Progenitor cell of endocrine pancreas (in vitro differentiated cells): ENCODE measurements at places on chromosomes 11 and 22.

DNA sequence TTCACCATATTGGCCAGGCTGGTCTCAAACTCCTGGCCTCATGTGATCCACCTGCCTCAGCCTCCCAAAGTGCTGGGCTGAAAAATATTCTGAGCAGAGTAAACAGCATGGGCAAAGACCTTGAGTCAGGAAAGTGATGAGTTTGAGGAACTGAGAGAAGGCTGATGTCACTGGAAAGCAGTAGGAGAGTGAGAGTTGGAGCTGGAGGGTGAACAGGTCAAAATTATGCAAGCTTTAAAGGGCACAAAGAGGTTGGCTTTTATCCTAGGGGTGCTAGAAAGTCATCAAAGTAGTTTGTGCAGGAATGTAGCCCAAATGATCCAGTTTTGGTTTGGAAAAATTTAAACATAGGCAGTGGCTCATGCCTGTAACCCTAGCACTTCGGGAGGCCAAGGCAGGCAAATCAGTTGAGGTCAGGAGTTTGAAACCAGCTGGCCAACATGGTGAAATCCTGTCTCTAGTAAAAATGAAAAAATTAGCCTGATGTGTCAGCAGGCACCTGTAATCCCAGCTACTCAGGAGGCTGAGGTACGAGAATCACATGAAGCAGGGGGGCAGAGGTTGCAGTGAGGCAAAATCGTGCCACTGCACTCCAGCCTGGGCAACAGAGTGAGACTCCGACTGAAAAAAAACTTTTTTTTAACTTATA is 44.7 kb upstream of the CXCR5 start:
- DNase-seq: no peak
- H3K27me3 ChIP-seq: peaks cover 3% of the 10 kb centered on the region
- H3K4me3 ChIP-seq: no peak overlapping the region

DNA sequence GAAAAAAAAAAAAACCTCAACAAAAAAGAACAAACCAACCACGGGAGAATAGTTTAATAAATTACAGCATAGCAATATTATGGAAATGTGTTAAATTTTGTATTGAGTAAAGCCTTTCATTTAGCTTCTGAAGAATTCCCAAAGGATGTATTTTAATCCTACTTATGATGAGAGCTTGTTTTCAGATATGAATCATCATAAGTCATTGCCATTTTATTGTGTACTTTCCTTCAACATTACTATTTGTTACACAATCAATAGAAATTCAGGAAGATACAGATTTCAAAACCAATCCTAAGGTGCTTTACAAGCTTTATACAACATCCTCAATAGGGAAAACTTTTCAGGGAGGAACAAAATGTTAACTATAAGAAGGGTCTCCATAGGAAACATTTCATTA is 200.6 kb upstream of the CTSC start:
- H3K27ac ChIP-seq: no peak overlapping the region
- no peak for DNase-seq
- H3K27me3 ChIP-seq: peaks cover 11% of the 10 kb centered on the region
- peaks cover 7% of the 10 kb centered on the region for H3K4me1 ChIP-seq
- H3K4me3 ChIP-seq: no peak overlapping the region

- peaks cover 12% of the 10 kb centered on the region for H3K36me3 ChIP-seq
- no peak overlapping the region for H3K4me3 ChIP-seq
- H3K27me3 ChIP-seq: no peaks in the 10 kb centered on the region
- no peak for DNase-seq
- no peak overlapping the region for H3K27ac ChIP-seq
Measured at GRCh38 chr11:108825381-108825780, 160.5 kb downstream of the DDX10 start.

- peaks cover 44% of the 10 kb centered on the region for H3K4me1 ChIP-seq
- H3K4me3 ChIP-seq: no peak overlapping the region
Measured at GRCh38 chr22:37564111-37564711, 3.9 kb downstream of the CDC42EP1 start.

- H3K4me1 ChIP-seq: peaks cover 2% of the 10 kb centered on the region
- no peak for DNase-seq
- H3K27ac ChIP-seq: no peak overlapping the region
- no peaks in the 10 kb centered on the region for H3K27me3 ChIP-seq
- no peak overlapping the region for H3K4me3 ChIP-seq
Measured at GRCh38 chr11:94853836-94854235, 85.7 kb downstream of the AMOTL1 start.

GRCh38 chr11:116918925-116919655 is 81.7 kb upstream of the APOA1 start:
- H3K4me1 ChIP-seq: peaks cover 3% of the 10 kb centered on the region
- H3K4me3 ChIP-seq: no peak overlapping the region
- H3K27ac ChIP-seq: peak overlapping the region; percentile 35
- no peak for DNase-seq
- peaks cover 6% of the 10 kb centered on the region for H3K36me3 ChIP-seq

DNA sequence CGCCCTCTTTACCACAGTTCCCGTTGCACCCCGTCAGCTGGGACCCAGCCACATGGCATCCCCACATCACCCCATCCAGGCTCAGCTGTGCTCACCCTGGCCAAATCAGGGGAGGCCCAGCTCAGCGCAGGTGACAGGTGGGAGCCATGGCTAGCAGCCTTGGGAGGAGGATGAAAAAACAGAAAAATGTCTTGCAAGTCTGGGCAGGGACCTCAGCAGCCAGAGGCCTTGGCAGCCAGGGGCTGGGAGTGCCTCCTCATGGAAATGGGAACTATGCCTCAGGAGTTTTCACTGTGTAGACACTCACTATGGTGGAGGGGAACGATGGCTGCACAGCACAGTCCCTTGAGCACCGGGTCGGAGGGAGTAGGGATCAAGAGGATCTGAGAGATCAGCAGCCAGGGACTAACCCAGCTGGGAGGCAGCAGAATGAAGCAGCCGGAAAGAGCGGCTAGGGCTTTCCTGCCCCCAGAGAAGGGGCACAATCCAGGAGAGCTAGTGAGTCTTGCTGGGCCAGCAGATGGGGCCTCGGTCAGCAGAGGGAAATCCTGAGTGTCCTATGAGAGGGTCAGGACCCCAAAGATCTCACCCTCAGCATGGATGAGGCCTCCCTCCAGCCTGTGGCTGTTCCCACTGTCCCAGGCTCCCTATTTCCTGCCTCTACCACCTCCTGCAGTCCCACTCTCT is 6.2 kb upstream of the FTH1 start:
- H3K27me3 ChIP-seq: no peaks in the 10 kb centered on the region
- no peaks in the 10 kb centered on the region for H3K36me3 ChIP-seq
- peak overlapping the region; percentile 96 for H3K27ac ChIP-seq
- H3K4me3 ChIP-seq: peak overlapping the region; percentile 22

- peaks cover 12% of the 10 kb centered on the region for H3K36me3 ChIP-seq
- no peak for DNase-seq
- peaks cover 15% of the 10 kb centered on the region for H3K4me1 ChIP-seq
- H3K4me3 ChIP-seq: peak overlapping the region; percentile 65
- peak overlapping the region; percentile 81 for H3K27ac ChIP-seq
Measured at GRCh38 chr22:42887523-42888507, 30.7 kb upstream of the ARFGAP3 start.

DNA sequence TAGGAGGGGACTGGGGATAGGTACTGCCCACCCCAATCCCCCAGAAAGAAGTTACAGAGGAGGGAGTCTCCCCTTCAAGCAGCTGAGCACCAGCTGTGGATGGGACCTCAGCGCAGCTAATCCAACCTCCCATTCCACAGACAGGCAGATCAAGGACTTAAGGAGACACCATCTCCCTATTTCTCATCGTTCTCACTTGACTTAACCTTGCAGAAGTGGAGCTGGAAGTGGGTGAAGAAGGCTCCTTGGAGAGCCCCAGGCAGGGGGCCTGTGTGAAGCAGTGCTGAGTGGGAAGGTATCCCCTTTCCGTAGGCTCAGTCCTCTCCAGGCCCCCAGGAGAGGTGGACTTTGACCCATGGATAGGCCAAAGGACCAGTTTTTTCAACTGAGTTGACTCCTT is 27.3 kb downstream of the USP35 start:
- H3K27me3 ChIP-seq: no peaks in the 10 kb centered on the region
- peaks cover 7% of the 10 kb centered on the region for H3K4me1 ChIP-seq
- H3K27ac ChIP-seq: peak overlapping the region; percentile 16

GRCh38 chr11:119473901-119474681 is 51.1 kb upstream of the THY1 start:
- H3K27me3 ChIP-seq: peaks cover 42% of the 10 kb centered on the region
- no peak overlapping the region for H3K27ac ChIP-seq

DNA sequence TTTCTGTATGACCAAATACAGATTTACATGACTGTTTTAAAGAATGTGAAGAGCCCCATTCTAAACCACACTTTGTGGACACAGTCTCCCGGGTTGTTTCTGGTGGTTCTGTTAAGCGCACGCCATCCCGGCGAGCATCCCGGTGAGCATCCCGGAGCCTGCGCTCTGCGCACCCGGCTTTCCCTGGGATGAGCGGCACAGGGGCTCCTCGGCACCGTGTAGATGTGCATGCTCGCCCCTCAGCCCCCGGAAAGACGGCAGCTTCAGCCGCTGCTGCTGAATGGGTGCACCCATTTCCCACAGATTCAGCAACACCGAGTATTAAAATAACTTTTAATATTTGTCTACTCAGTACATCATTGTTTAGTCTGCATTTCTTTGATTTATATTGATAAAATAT is 36.0 kb downstream of the GLB1L2 start:
- no peak overlapping the region for H3K4me3 ChIP-seq
- no peak for DNase-seq
- no peaks in the 10 kb centered on the region for H3K36me3 ChIP-seq
- H3K27ac ChIP-seq: no peak overlapping the region

GRCh38 chr11:22775248-22775647 is 54.4 kb downstream of the SVIP start:
- no peak overlapping the region for H3K4me3 ChIP-seq
- H3K36me3 ChIP-seq: no peaks in the 10 kb centered on the region
- no peak overlapping the region for H3K27ac ChIP-seq

- H3K4me3 ChIP-seq: no peak overlapping the region
- peaks cover 24% of the 10 kb centered on the region for H3K27me3 ChIP-seq
- no peak for DNase-seq
Measured at GRCh38 chr22:39653787-39654077, 83.2 kb downstream of the CACNA1I start.

DNA sequence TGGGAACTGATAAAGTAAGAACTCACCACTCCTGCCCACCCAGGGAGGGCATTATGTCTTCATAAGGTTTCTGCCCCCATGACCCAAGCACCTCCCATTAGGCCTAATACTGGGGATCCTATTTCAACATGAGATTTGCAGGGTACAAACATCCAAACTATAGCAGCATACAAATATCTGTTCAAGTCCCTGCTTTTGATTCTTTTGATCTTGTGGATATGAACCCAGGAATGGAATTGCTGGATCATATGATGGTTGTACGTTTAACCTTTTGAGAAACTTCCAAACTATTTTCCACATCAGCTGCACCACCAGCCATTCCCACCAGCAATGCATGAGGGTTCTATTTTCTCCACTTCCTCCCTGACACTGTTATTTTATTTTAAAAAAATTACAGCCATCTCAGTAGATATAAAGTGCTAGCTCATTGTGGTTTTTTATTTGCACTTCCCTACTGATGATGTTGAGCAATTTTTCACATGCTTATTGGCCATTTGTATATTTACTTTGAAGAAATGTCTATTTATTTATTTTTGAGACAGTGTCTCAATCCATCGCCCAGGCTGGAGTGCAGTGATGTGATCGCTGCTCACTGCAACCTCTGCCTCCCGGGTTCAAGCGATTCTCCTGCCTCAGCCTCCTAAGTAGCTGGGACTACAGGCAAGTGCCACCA is 7.1 kb upstream of the ATG16L2 start:
- H3K4me3 ChIP-seq: no peak overlapping the region
- no peaks in the 10 kb centered on the region for H3K27me3 ChIP-seq
- DNase-seq: no peak
- peaks cover 3% of the 10 kb centered on the region for H3K4me1 ChIP-seq
- peaks cover 5% of the 10 kb centered on the region for H3K36me3 ChIP-seq

DNA sequence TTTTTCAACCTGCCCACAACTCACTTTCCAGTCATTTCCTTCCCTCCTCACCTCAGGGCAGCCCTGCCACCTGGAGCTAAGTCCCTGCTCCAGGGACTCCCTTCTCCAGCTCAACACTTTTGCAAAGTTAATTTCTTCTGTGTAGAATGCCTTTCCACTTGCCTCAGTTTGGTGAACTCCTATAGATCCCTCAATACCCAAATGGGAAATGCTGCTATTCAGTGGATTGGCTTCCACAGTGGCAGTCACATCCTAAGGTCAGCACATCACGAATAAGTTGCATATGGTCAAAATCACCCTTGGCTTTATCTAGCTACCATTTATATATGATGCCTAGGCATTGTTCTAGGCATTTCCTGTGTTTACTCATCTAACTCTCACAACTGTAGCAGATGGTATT is 23.6 kb downstream of the GDPD5 start:
- peaks cover 2% of the 10 kb centered on the region for H3K4me1 ChIP-seq
- peaks cover 6% of the 10 kb centered on the region for H3K27me3 ChIP-seq
- H3K36me3 ChIP-seq: no peaks in the 10 kb centered on the region
- no peak overlapping the region for H3K4me3 ChIP-seq
- H3K27ac ChIP-seq: no peak overlapping the region

DNA sequence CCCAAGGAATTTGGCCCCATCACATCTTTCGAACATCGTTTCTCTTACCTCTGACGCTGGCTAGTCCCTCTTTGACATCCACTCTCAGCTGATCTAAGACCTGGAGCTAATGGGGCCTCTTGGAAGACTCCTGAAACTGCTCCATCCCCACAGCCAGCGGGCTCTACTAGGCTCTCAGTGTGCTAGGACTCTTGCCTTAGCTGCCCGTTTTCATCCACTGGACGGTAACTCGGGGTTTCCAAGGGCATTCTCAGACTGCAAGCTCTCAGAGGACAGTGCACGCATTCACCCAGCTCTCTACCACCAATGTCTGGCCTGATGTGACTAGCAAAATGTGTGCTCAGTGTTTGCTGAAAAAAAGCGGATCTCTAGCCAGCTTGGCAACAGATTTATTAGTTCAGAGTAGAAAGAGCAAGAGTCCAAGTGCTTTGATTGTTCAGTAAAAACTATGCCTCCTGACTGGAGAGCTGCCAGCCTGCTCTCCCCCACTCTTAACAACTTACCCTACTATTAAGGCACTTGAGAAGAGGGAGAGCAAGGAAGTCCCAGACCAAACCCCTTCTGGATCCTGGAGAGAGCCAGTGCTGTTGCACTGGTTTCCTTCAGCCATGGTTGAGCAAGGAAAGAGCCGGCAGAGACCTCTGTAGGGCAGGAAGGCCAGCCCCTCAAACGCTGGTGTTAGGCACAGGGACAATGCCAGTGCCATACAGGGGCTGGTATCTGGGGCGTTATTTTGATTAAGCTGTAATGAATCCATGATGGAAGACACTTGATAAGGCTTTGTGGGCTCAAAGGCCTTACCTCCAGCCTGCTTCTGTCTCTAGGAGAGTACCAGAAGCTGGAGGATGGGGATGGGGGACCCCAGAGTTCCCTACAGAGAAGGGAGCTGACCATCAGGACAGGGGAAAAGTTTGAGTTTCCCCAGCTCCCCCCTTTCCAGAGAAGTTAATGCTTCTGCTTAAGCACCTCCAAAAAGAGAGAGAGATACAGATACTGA is 9.2 kb downstream of the RELA start:
- peaks cover 15% of the 10 kb centered on the region for H3K4me1 ChIP-seq
- peak overlapping the region; percentile 79 for H3K4me3 ChIP-seq
- DNase-seq: no peak
- H3K36me3 ChIP-seq: peaks cover 18% of the 10 kb centered on the region
- H3K27ac ChIP-seq: peak overlapping the region; percentile 99

- H3K27ac ChIP-seq: no peak overlapping the region
- H3K4me3 ChIP-seq: no peak overlapping the region
- H3K36me3 ChIP-seq: no peaks in the 10 kb centered on the region
- H3K4me1 ChIP-seq: no peaks in the 10 kb centered on the region
- H3K27me3 ChIP-seq: no peaks in the 10 kb centered on the region
Measured at GRCh38 chr11:58734681-58735490, 3.1 kb upstream of the GLYAT start.

- DNase-seq: no peak
- no peaks in the 10 kb centered on the region for H3K36me3 ChIP-seq
- H3K4me1 ChIP-seq: peaks cover 16% of the 10 kb centered on the region
- H3K27me3 ChIP-seq: peaks cover 10% of the 10 kb centered on the region
Measured at GRCh38 chr11:35267504-35267903, 128.5 kb downstream of the CD44 start.
